ENCODE measurements at places on chromosomes 7 and 10.

DNA sequence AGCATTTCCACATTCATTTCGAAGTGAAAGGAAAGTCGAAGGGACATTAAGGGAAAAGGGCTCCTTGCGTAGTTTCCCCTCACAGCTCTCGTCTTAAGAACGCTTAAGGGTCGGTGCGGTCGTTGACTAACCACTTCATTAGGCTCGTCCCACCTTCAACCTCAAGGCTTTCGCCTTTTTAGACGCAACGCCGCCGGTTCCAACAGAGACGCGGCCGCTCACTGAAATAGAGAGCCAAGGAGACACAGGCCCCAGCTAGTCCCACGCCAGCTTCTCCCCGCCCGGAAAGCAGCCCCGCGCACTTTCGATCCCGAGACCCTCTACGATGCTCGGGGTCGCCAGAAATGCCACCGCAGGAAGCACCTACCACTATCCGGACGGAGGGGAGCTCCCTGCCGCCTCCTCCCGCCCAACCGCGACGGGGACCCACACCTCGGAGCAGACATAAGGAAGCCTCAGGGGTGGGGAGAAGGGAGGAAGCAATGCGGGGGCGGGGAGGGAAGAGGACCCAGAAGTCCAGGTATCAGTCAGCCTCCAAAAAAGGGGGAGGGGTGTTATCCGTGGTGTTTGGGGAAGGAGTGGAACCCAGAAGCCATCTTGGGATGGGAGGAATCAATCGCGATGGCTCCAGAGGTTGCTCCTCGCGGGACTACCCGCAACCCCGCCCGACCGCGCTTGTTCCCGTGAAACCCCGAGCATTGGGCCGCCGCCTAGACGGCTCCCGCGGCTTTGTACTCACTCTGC is 559 bp downstream of the TRA2A start:
- DNase-seq, result peak; percentile 18

- DNase-seq, result no peak
These were observed 5.9 kb downstream of the ASB15 start for GRCh38 chr7:123607423-123607975.

DNA sequence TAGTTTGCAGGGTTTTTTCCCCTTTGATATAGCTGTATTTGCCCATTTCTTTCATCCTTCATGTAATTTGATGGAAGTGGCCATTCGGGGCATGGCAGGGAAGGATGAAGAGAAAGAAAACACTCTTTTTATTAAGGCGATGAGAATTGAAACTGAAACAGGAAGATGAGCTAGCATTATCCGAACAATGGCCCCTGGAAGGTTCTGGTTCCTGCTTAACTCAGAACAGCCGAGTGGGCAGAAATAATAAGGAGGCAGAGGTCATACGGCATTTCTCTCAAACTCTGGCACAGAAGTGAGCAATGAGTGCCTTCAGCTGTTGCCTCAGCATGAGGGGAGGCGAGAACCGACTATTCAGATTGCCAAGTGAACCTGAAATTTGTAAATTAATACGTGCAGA is 113.2 kb upstream of the MYO3A start:
- DNase-seq, result no peak

DNA sequence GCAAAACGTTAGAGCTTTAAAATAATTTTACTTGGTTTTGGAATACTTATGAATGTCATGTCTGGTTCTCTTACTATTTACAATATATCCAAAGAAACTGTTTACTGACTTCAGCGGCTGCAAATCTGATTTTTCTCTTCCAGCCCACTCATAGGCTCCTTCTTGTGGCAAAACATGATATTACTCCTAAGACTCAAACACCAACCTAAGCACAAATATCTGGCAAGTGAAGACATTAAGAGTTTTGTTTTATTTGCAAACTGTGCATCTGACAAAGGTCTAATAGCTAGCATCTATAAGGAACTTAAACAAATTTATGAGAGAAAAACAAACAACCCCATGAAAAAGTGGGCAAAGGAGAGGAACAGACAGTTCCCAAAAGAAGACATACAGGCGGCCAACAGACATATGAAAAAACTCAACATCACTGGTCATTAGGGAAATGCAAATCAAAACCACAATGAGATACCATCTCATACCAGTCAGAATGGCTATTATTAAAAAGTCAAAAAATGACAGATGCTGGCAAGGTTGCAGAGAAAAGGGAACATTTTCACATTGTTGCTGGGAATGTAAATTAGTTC is 20.3 kb upstream of the GJC3 start:
- DNase-seq, result no peak

DNA sequence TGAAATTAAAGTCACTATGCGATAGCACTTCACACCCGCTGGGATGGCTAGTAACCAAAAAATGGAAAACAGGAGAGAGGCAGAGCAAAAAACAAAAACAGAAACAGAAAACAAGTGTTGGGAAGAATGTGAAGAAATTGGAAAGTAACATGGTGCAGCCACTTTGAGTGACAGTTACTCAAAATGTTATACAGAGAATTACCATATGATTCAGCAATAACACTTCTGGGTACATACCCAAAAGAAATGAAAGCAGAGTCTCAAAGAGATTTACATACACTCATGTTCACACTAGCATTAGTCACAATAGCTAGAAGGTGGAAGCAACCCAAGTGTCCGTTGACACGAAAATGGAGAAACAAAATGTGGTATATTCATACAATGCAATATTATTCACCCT is 88.6 kb upstream of the KCNIP2 start:
- no peak for DNase-seq

DNA sequence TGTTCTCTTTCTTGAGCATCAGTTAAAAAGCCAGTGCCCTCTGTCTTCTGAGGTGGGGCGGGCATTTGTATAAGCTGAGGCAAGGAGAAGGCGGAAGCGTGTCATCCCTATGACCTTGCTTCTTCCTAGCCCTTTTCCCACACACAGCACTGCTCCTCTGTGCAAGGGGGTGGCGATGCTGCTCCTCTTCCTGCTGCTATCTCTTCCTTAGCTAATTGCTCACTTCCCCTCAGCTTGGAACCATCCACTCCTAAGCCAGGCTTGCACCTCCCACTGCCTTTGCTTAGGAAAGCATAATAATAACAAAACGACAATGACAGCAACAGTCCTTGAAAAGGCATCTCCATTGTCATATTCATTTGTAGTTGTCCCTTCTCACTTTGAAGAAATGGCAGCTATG is 366.9 kb downstream of the PHTF2 start:
- no peak for DNase-seq

DNA sequence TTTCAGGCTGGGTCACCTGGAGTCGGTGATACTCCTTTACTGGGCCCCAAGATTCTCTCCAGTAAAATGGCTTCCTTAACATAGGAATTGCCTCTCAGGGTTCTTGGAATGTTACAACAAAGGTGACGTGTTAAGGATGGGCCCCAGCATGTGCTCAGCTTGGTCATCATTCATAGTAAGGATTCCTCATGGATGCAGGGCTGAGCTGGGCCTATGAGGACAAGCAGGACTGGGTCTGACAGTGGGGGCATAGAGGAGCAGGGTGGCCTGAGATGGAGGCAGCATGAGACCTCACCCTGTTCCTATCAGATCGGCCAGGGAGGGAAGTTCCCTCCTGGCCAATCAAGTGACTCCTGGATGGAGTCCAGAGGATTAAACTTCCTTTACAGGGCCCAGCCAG is 12.8 kb upstream of the MBL2 start:
- no peak for DNase-seq

DNA sequence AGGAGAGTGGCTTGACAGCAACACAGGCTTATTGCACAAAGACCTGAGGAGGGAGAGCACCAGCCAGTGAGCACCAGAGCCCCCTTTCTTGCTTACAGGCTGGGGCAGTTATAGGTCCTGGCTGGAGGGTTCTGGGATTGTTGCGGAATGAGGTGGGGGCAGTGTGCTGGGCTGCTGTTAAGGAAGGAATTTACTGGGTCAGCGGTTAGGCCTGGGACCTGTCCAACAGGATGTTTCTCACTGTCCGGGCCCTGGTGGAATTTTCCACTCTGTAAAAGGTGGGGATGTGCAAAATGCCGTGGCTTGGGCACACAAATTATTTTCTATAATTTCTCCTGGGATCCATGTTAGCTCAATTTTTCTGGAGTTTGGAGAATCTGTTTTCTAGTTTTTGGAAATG is 757.3 kb downstream of the TYW1 start:
- DNase-seq, result no peak

Measured in stimulated activated CD8-positive, alpha-beta memory T cell treated with anti-CD3 and anti-CD28 coated beads, Interleukin-4, amount 100 ng/mL, for 4 hours (primary cell).